ENCODE measurements at places on chromosomes 7 and 10.

GRCh38 chr10:49355221-49355620, 40.7 kb downstream of the DRGX start:
- no peak for DNase-seq

- DNase-seq = no peak
Measured at GRCh38 chr7:106646256-106646655, 14.7 kb downstream of the CCDC71L start.

GRCh38 chr10:43229208-43230061, 37.4 kb downstream of the RASGEF1A start:
- no peak for DNase-seq

- DNase-seq = no peak
Measured at GRCh38 chr10:124650263-124650662, 93.9 kb downstream of the FAM53B start.

DNA sequence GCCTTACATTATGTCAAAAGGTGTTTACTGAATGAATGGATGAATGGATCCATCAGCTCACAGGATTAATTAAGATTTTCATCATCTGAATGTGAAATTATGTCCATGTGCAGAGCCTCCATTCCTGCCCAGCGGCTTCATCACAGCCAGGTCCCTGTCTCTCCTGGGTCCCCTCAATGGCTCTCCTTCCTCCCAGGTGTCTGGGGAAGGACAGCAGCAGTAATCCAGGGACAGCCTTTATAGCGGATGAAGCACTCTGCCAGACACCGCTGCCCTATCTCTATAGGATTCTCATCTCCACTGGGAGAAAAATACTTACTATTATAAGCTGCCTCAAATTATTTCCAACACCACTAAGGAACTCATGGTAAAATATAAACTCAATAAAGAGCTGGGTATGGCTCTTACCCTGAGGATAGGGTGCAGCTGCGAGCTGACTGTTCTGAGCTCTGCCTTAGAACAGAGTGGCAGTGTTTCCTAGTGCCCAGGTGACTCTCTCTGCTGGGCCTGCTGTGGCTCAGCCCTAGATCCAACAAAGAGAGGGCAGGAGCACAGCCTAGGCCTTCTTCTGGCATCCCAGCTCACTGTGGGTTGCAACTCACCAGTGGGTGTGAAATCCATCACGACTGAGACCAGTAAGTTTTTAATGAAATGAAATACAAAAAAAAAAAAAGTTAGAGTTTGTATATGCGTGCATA, 38.3 kb downstream of the GPRIN2 start:
- DNase-seq = no peak

- no peak for DNase-seq
Measured at GRCh38 chr7:22601812-22602565, 102.0 kb upstream of the STEAP1B start.

DNA sequence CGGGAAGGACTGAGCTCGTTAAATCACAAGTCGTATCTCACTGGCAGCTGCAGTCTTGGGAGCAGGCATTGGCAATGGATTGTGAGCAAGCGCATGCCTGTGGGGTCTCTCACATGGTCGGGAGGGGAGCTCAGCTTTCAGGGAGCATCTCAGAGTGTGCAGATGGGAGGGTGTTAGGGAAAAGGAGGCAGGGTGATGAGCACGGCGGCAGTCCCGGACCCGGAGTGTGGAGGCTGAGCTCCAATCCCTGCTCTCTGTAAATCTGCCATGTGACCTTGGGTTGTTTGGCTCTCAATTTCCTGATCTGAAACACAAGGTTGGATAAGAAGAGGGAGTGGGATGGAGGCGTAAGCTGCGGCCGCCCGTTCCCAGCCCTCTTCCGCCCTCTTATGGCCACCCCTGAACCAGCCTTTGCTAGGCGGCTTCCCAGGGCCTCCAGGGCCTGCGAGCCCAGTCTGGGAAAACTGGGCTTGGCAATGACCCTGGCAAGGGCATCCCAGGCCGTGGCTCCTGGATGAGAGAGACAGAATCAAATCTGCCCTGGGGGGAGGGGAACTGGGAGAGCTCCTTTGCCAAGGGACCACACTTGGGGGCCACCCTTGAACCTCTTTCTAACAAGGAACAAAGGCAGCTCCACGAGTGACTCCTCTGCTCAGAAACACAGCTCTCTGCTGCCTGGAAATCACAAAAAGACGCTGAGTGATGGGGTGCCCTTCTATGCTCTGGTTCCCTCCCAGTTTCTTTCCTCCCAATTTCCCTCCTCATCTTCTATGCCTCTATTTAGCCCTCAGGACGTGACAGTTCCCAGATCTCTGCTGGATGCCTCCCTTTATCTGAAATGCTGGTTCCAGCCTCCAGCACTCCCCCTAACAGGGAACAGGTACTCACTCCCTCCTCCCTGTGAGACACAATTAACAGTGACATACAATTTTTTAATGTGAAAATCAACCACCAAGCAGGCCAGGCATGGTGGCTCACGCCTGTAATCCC, 41.7 kb upstream of the LOXL4 start:
- DNase-seq = no peak

DNA sequence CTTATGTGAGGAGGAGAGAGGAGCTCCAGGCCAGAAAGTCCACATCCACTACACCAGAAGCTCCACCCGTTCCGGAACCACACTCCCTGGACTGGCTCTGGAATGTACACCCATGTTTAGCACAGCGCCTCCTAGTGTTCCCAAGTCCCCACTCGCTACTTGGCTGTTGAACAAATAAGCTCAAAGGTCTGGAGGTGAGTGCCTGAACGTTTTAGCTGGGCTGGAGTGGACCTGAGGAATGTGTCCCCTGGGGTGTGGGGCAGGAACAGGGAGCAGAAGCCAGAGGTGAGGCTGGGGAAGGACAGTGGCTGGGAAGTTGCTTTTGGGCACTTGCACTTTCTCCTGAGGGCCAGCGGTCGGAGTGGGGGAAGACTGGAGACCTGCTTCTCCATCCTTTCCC, 164.1 kb upstream of the CDCA7L start:
- DNase-seq = no peak

DNA sequence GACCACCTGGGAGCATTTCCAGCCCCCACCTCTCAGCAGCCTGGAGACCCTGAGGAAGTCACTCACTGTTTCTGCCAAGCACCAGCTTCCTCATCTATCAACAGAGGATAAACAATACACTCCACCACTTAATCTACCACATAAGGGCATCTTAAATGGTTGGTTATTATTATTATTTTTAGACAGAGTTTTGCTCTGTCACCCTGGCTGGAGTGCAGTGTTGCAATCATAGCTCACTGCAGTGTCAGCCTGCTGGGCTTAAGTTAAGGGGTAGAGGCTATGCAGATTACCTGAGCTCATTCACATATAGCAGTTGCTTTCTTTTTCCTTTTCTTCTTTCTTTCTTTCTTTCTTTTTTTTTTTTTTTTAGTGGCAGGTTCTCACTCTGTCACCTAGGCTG, 59.5 kb upstream of the ELN start:
- no peak for DNase-seq

DNA sequence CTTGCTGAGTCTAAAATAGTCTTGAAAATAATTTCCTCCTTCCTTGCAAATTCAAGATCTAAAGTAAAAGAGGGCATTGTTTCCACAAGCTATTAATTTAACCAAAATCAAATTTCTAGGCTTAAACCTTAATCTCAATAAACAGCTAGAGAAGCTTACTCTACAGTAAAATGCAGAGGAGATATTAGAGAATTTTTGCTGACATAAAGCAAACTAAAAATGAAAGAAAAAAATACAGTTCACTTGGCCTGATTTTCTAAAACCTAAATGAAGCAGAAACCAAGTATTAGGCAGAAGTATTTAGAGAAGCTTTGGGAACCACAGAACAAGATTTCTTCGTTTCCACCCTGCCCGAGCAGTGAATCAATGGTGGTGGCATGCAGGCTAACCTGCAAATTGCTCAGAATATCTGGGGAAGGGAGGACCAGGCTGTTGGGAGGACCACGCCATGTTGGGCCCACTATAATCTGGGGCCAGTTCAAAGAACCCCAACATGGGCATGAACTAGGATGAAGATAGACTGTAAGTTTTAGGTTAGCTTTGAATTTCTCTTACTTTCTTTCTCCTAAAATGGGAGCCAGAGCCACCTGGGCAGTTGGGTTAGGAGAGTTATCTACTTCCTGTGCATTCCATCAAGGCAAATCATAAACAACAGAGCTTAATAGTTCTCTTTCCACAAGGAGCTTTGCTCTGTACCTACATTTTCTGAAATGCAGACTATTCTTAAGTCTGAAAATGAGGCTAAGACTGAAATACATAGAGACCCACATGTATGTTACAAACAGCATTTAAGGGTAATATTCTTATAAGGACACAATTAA, 4.1 kb downstream of the LAMB1 start:
- no peak for DNase-seq

GRCh38 chr7:136509466-136509865, 359.0 kb upstream of the CHRM2 start:
- no peak for DNase-seq

DNA sequence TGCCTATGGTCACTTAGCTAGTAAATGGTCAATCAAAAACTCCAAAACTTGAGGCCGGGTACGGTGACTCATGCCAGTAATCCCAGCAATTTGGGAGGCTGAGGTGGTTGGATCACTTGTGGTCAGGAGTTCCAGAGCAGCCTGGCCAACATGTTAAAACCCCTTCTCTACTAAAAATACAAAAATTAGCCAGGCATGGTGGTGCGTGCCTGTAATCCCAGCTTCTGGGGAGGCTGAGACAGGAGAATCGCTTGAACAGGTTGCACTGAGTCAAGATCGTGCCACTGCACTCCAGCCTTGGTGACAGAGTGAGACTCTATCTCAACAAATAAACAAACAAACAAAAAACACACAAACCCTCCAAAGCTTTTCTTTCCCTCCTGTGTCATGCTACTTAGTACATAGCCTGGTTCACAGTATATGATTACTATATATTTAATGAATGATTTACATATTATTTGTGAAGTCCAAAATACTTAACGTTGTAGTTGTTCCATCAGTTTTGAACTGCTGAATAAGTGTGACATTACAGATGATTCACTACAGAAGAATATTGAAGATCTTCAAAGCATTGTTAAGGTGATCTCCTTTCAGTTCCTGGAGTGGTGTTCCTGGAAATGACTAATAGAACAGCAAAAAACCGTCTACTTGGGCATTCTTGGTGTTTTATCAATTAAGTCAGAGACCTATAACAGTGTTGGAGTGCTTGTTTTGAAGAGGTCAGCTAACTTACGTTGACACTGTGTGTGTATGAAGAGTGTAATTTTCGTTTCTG, 72.9 kb downstream of the ADK start:
- DNase-seq = no peak

- no peak for DNase-seq
Measured at GRCh38 chr7:90945104-90945787, 319.0 kb upstream of the FZD1 start.

DNA sequence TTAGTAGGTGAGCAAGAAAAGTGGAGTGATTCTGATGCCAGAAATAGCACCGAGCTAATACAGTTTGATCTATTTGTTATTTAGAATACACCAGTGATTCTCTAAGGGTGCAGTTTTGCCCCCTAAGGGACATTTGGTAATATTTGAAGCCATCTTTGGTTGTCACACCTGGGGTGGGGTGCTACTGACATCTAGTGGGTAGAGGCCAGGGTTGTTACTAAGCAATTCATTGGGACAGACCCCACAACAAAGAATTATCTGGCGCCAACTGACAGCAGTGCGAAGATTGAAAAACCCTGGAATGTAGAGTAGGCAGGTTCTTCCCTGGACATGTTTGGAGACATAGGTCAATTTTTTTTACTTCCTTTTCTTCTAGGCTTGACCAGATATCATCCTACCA, 14.6 kb downstream of the PALS2 start:
- no peak for DNase-seq

- no peak for DNase-seq
Measured at GRCh38 chr10:29809383-29809782, 174.6 kb upstream of the SVIL start.

GRCh38 chr7:40746841-40747556, 612.2 kb downstream of the SUGCT start:
- DNase-seq = no peak

DNA sequence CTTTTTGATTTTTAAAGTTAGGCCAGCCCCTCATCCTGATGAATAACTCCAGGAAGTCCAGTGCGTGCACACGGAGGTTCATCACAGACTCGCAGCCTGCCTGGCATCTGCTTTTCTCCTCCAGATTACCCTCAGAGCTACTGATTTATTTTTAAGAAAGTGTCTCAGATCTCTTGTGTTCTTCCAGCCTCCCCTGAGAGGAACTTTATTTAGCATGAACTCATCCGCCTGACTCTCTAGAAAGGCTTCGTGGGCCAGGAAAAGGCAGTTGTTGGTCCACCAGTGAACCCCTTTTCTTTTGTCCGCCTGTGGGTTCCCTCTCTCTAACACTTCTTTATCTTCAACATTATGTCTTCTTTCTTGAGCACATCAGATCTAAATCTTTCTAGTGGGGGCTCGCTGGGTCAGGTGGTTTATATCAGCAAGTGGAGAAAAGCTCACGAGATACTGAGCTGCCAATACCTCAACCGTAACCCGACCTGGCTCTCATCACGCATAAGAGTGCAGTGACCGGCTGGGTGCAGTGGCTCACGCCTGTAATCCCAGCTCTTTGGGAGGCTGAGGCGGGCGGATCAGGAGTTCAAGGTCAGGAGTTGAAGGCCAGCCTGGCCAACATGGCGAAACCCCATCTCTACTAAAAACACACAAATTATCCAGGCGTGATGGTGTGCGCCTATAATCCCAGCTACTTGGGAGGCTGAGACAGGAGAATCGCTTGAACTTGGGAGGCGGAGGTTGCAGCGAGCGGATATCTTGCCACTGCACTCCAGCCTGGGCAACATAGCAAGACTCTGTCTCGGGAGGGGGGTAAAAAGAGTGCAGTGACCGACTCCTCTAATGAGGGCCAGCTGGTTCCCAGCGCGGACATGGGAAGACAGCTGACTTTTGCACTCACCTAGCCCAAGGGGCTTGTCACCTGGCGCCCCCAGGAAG, 162.3 kb downstream of the CCDC3 start:
- DNase-seq = no peak

DNA sequence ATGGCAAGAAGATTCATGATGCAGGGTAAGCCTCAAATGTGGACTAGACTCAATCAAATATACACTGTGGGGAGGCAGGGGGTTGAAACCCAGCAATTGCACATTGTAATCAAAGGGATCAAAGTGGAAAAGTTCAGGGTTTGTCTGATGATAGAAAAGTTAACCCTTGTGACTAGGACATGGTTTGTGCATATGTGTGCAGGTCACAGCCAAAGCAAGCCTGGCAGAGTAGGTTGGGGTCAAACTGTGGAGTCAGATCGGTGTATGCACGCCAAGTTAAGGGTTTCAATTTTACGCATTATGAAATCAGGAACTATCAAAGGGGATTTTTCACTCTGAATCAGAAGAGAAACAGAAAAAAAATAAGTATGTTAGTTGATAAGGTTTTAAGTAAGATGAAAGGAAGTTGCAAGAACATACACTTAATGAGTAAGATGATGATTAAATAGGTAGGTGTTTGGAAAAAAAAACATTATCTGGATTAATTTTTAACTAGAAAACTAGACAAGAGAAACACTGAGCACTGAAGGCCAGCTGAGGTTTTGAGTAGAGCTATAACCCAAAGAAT, 188.3 kb downstream of the DGKB start:
- DNase-seq = no peak

DNA sequence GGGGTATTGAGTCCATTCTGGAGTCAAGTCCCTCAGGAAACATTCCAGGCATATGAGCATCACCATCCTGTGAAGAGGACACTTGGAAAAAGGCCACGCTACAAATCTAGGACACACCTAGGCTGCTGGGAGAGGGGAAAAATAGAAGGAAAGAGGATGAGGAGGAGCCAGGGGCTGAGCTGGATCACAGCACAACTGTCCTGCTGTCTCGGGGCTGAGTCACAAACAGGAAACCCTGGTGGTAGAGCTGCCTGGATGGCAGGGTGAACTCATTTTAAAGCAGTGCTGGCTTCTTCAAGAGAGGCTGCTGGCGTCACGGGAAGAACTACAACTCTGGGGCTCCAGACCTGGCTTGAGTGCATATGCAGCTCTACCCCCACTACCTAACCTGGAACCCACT, 151.5 kb downstream of the RNF216 start:
- DNase-seq = no peak

All from GM12864 (cell line).